Bronchial epithelial cell (primary cell): ENCODE measurements at places on chromosomes 6 and 20. TPM values are rescaled to one million over a fixed set of nuclear protein-coding genes. Genes with fewer than 3 reads are reported as not detected.

GRCh38 chr6:108200631-108201030, 34.8 kb downstream of the NR2E1 start:
- peak; percentile 76 for DNase-seq

- peak; percentile 16 for DNase-seq
Measured at GRCh38 chr6:22062807-22063408, 233.9 kb downstream of the PRL start.

GRCh38 chr6:53294095-53294494, 54.7 kb downstream of the ELOVL5 start:
- DNase-seq = no peak

GRCh38 chr6:166572370-166573261, 13.9 kb downstream of the RAMACL start:
- DNase-seq = peak; percentile 32

DNA sequence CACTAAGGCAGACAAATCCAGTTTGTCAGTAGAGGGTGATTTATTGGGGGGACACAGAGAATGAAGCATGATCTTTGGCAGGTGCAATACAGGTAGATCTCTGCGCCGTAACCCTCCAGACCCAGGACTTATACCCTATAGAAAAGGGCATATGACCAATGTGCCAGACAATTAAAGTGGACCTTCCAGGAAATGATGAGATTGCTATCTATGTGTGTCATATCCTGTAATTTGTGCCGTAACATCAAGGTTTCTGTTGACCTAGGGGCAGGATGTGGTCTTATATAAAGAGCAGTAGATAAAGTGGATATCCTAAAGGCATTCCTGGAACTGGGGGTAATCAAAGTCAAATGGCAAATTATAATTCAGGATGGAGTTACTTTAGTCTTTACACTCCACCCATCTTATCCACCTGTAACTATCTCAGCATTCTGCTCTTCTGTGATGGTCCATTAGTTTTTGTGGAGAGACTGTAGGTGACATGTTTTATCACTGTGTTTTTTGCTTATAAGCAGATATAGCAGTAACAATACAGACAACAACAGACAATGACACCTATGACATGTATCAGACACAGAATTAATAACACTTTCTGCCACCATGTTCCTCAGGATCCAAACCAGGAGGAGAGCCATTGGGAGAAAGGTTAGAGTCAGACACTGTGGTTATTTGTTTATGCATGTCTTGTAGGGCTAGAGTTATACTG, 43.1 kb upstream of the ZNF337 start:
- peak; percentile 73 for DNase-seq

DNA sequence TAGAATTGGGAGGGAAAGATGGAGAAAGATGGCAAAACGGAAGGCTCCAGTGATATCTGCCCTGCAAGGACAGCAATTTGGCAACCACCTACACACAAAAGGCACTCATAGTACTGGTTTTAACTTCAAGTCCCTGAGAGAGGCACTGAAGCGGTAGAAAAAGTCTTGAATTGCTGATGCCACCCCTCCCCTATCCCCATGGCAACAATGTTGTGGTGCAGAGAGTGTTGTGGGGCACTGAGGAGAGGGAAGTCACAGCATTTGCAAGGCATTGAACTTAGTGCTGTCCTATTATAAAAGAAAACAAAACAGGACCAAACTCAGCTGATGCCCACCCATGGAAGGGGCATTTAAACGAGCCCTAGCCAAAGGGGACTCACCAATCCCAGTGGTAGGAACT, 343.7 kb downstream of the HAO1 start:
- DNase-seq = no peak

- DNase-seq = peak; percentile 77
Measured at GRCh38 chr20:37276494-37277252, 12.8 kb upstream of the MANBAL start.

- no peak for DNase-seq
Measured at GRCh38 chr6:166667796-166668610, 41.0 kb upstream of the RPS6KA2 start.

DNA sequence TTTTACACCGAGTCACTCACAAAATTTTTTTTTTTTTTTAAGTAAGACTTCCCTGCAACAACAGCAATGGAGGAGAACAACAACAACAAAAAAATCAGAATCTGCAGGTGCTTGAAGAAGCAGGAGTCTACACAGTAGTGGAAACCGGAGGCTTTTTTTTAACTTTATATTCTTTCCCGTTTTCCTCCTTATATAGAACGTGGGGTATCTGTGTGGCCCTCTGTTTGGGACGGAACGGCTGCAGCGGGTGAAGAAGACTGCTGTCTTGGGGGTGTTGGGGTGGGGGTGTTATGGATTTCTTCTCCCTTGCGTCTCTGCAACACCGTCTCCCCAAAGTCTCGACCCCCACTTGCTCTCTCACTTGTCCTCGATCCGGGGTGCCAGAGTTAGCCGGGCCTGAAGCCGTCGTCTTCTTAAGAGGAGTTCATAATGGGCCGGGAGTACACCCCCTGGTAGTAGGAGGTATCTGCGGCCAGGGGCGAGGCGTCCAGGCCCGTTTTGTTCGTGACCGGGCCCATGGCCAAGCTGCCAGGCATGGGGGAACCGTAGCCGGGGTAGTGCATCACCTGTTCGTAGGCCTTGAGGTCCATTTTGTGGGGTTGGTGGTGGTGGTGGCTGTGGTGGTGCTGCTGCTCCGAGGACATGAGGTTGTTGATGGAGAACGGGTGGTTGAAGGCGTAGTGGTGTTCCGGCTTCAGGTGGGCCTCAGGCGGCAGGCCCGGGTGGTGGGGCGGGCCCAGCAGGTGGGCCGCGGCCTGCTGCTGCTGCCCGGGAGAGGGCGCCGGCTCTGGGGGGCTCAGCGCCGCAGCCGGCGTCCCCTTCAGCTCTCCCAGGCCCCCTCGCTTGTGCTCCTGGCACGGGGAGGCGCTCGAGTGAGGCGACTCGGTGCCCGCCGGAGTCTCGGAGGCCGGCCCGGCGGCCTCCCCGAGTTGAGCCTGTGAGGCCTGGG, 2.7 kb downstream of the FOXA2 start:
- DNase-seq = no peak

DNA sequence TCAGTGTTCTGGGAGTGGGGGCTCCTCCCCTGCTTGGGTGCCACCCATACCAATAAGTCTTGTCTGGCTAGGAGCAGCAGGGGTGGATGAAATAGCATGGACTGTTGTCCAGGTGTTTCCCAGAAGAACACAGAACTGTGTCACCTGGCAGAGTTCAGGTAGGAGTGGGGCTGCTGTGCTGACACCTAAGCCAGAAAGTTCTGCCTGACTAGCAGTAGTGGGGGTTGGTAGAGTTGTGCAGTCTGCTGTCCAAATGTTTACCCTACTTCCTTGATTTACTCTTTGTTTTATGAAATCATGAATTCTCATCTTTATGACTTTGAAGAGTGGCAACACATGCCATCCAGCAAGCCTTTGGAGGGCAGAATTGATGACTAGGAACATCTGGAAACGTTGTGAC, 27.3 kb upstream of the SLC35B3 start:
- no peak for DNase-seq

SOX18 gene
- not detected in 2 replicates for total RNA-seq
